ENCODE measurements at places on chromosomes 4 and X. TPM values are rescaled to one million over a fixed set of nuclear protein-coding genes. Genes with fewer than 3 reads are reported as not detected.

DNA sequence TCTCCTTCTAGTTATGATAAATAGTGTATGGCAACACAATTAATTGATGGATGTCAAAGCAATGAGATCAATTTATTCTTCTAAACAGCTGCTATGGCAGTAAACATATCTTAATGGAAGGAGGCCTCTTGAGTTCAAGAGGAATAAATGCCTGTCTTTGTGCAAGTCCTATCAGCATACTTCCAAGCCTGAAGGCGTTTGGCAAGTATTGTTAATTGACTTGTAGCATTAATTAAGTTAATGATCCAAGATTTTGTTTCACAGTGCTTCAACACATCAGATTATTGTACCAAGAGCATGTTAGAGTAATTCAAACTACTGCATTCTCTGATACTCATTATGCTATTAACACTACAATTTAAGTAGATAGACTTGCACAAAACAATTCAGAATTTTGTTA lies 144.8 kb downstream of the FAT4 start:
- DNase-seq: no peak
- H3K27ac ChIP-seq: no peak overlapping the region
- H3K4me3 ChIP-seq: no peak overlapping the region
- no peaks in the 10 kb centered on the region for H3K36me3 ChIP-seq

GRCh38 chr4:69070590-69070989 lies 25.7 kb upstream of the UGT2B7 start:
- DNase-seq: no peak
- H3K4me3 ChIP-seq: no peak overlapping the region
- no peak overlapping the region for H3K27ac ChIP-seq
- no peaks in the 10 kb centered on the region for H3K36me3 ChIP-seq
- H3K27me3 ChIP-seq: no peaks in the 10 kb centered on the region
- no peaks in the 10 kb centered on the region for H3K4me1 ChIP-seq

DNA sequence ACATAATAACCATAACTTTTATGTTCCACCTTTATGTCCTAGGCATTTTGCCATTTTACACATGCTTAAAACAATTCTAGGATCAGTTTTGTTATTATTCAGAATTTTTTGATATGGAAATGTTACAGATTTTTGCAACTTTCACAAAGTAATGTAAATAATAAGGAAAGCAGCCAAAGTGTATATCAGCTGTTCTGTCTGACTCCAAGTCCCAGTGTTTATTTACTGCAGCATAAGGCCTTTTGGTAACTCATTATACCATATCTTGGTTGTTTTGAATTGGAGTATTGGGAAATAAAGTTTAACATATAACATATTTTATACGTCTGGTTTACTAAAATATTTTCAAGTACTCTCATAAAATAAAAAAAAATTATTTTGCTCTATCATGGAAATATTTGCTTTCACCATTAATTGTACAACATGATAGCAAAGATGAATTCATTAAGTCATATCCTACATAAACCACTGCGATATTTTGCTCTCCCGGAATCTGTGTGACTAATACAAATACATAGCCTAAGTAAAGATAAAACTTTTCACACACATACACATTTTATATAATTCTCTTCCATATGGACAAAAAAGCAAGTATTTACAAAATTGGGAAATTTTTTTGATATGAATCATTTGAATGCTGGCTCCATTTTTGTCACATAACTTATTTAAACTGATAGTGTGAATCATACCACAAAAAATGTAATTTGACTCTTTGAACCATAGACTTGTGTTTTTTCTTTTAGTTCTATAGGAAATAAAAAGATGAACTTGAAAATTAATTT lies 399.0 kb downstream of the PABPC4L start:
- H3K36me3 ChIP-seq: no peaks in the 10 kb centered on the region
- H3K4me3 ChIP-seq: no peak overlapping the region
- no peaks in the 10 kb centered on the region for H3K4me1 ChIP-seq
- H3K27ac ChIP-seq: no peak overlapping the region
- no peaks in the 10 kb centered on the region for H3K27me3 ChIP-seq

- no peak overlapping the region for H3K4me3 ChIP-seq
- H3K36me3 ChIP-seq: no peaks in the 10 kb centered on the region
- DNase-seq: no peak
- H3K4me1 ChIP-seq: no peaks in the 10 kb centered on the region
- H3K27ac ChIP-seq: no peak overlapping the region
- H3K27me3 ChIP-seq: no peaks in the 10 kb centered on the region
Observed at GRCh38 chr4:87967193-87967592, 8.3 kb upstream of the SPP1 start.

- DNase-seq: no peak
- H3K4me1 ChIP-seq: no peaks in the 10 kb centered on the region
- H3K27me3 ChIP-seq: no peaks in the 10 kb centered on the region
- H3K36me3 ChIP-seq: no peaks in the 10 kb centered on the region
Observed at GRCh38 chrX:30296408-30297254, 12.6 kb downstream of the NR0B1 start.

Gene YY2
- total RNA-seq: 1.3 TPM

GRCh38 chrX:10370976-10371375 lies 214.2 kb downstream of the CLCN4 start:
- DNase-seq: no peak
- H3K27me3 ChIP-seq: no peaks in the 10 kb centered on the region
- H3K4me3 ChIP-seq: no peak overlapping the region
- no peaks in the 10 kb centered on the region for H3K36me3 ChIP-seq

Gene NLRP2B
- not detected for total RNA-seq

Gene CYBB
- total RNA-seq: 12.7 TPM

DNA sequence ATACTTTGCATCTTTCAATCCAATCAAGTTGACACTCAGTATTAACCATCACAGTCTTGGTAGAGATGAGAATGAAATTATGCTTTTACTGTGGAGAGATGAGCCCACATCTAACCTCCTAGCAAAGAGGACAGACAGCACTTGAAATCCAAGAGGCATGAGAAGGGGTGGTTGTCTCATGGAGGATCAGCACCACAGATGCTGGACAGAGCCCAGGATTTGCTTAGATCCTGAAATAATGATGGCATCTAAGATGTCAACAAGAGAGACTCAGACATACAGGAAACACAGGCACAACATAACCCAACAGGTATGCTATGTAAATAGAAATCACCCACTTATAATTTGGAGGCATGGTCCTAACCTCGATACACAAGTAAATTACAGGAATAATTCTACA lies 74.3 kb upstream of the VCX2 start:
- H3K4me1 ChIP-seq: no peaks in the 10 kb centered on the region
- DNase-seq: no peak
- H3K4me3 ChIP-seq: no peak overlapping the region
- H3K27ac ChIP-seq: no peak overlapping the region

- no peaks in the 10 kb centered on the region for H3K27me3 ChIP-seq
- H3K4me3 ChIP-seq: no peak overlapping the region
- H3K36me3 ChIP-seq: no peaks in the 10 kb centered on the region
- DNase-seq: no peak
- no peak overlapping the region for H3K27ac ChIP-seq
Observed at GRCh38 chr4:47713129-47713834, 124.6 kb downstream of the CORIN start.

Gene IGSF1
- 0.37 TPM for total RNA-seq

- H3K27ac ChIP-seq: no peak overlapping the region
- no peaks in the 10 kb centered on the region for H3K4me1 ChIP-seq
- H3K36me3 ChIP-seq: no peaks in the 10 kb centered on the region
- H3K27me3 ChIP-seq: no peaks in the 10 kb centered on the region
- no peak overlapping the region for H3K4me3 ChIP-seq
Observed at GRCh38 chr4:93982255-93982654, 153.7 kb downstream of the ATOH1 start.

DNA sequence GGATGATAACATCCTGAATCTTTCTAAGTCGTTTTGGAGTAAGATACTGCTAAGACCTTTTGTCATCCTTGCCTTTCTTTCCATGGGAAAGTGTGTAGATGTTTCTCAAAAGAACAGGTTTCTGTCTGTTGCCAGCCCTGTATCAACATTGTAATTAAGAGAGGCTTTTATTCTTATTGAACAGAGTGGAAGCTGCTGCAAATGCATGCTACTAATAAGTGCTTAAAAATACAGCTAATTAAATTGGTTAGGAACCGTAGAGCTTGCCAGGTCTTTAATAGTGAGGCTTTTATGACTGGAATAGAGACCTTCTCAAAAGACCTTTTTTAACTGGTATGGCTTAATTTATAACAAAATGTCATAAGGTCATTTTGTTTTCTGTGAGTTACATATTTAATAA lies 34.4 kb downstream of the INTU start:
- H3K4me1 ChIP-seq: no peaks in the 10 kb centered on the region
- no peaks in the 10 kb centered on the region for H3K27me3 ChIP-seq
- no peak overlapping the region for H3K4me3 ChIP-seq
- no peak overlapping the region for H3K27ac ChIP-seq
- H3K36me3 ChIP-seq: no peaks in the 10 kb centered on the region

DNA sequence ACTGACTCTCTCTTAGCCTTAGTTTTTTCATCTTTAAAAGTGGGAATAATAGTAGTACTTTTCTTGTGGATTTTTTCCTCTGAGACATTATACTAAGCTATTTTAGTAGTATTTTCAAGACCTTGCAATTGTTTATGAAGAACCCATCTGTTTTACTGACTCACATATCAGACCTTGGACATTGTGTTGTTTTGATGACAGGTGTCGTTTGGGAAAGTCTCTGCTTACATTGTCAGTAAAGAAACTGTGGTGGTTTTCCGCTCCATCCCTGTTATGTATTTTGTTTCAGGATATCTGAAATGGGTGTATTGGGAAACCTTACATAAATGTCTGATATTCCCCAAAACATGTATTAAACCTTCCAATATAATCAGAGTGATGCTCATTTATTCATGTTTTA lies 92.2 kb downstream of the STIM2 start:
- no peaks in the 10 kb centered on the region for H3K36me3 ChIP-seq
- H3K27me3 ChIP-seq: no peaks in the 10 kb centered on the region
- no peak overlapping the region for H3K4me3 ChIP-seq
- H3K27ac ChIP-seq: no peak overlapping the region
- DNase-seq: no peak
- no peaks in the 10 kb centered on the region for H3K4me1 ChIP-seq

GRCh38 chr4:133178956-133179355 lies 29.9 kb downstream of the PCDH10 start:
- H3K4me3 ChIP-seq: no peak overlapping the region
- no peak overlapping the region for H3K27ac ChIP-seq
- H3K4me1 ChIP-seq: no peaks in the 10 kb centered on the region

Gene PTTG2
- total RNA-seq: not detected
